ENCODE measurements at places on chromosomes 6 and 20.

DNA sequence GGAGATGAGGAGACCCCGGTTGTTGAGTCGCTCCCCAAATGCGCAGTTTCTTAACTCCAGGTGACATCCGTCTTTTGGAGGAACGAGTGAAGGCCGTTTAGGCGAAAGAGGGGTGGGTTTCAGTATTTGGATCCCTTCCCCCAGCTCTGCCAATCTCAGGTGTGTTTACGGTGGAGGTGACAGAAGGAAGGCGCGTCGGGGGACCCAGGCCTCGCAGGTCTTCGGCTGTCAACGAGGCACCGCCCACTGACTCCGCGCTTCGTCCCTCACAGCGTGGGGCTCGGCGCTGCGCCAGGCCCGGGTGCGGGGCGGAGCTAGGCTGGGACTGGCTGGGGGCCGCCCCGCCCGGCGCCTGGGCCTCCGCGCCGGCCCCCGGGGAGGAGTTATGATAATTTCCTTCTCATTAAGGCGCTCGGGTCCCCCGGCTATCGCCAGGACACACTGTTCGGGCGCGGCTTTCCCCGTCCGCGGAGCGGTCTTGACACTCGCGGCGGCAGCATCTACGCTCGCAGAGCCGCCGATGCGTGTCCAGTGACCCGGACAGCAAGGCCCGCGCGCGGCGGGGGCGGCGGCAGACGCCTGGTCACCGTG lies at the start of gene TFAP2C:
TSS of gene TFAP2C (plus strand) at position 434 of the 591 bp plus-strand sequence. CDS start 239 bp downstream, outside the sequence.
- no peak for DNase-seq

DNA sequence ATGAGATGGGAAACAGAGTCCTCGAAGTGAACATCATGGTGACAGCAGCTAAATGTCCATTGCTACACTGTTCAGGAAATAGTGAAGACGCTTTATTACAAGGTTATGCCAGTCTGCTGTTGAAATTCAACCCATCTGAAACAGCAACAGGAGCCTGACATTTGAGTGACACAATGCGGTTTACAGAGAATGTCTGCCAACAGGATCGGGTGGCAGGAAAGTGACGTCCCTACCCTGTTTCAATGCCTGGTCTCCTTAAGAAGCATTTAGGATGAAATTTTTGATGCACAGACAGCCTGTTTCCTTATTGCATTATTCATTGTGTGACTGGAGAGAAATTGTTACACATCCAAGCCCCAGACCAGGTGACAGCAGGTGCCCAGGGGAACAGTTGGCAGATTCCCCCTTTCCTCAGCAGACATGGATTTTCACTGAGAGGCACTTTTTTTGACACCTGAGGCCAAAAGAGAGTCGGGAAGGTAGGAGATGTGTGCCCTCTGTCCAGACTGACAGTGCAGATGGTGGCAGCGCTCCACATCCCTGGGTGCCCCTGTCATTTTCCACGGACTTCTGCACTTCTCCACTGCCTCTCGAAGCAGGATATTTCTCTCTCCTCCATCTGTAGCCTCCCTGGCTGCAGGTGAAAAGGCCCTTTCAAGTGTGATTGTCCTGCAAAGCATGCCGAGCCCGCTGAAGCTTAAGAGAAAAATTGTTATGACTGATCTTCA lies 87.9 kb downstream of the BFSP1 start:
- no peak for DNase-seq

- DNase-seq: no peak
Observed at GRCh38 chr6:27795697-27796494, 116.3 kb downstream of the OR2B2 start.

- no peak for DNase-seq
Observed at GRCh38 chr6:141484711-141485110, 648.0 kb upstream of the GJE1 start.

GRCh38 chr6:7802662-7803061 lies 76.8 kb downstream of the BMP6 start:
- DNase-seq: no peak

GRCh38 chr6:166567813-166568212 lies 18.7 kb downstream of the RAMACL start:
- no peak for DNase-seq

GRCh38 chr20:10362674-10363073 lies 71.3 kb downstream of the MKKS start:
- DNase-seq: no peak

DNA sequence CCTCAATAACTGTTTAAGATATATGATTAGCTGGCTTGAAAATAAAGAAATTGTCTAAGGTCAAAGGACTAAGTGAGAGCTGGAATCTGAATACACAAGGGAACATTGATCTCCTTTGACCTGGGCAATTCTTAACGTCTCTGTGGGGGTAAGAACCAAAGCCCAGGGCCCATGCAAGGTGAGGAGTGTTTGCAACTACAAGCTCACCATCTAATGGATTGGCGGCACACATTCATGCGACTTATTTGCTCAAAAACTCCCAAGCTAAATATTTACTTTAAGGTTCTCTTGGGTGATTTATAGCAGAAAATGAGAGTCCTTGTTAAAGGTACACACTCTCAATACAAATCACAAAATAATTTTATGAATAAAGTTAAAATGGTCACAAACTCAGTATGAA lies 392.0 kb upstream of the FLRT3 start:
- no peak for DNase-seq

Measured in activated naive CD4-positive, alpha-beta T cell (primary cell).